ENCODE measurements at places on chromosomes 4 and X.

GRCh38 chrX:40207626-40208025, 109.9 kb upstream of the BCOR start:
- peak; percentile 9 for DNase-seq

DNA sequence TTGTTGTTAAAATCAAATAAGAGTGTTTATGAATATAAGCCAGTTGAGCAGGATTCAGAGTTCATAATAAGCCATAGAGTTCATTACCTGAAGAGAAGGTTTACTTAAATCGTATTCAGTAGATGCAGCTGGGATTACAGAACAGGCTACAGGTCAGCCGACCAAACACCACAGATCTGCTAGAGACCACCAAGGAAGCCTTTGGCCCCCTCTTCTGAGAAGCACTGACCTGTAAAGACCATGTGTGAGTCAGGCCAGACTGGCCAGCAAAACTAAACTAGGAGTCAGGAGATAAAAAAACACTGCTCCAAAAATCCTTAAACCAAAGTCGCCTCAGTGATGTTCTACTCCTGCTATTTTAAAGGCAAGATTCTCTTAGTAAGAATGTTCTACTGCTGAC, 1125.5 kb downstream of the FAT4 start:
- DNase-seq, result no peak

- DNase-seq, result no peak
Measured at GRCh38 chrX:24229976-24230375, 80.4 kb downstream of the ZFX start.

GRCh38 chr4:83569429-83569828, 33.5 kb downstream of the GPAT3 start:
- DNase-seq, result no peak

GRCh38 chr4:138562544-138562991, 320.4 kb upstream of the SLC7A11 start:
- no peak for DNase-seq

All from stimulated activated CD4-positive, alpha-beta T cell treated with anti-CD3 and anti-CD28 coated beads, Interleukin-4, amount 100 ng/mL, for 4 hours (primary cell).